ENCODE measurements at places on chromosomes 1 and 21. TPM values are rescaled to one million over a fixed set of nuclear protein-coding genes. Genes with fewer than 3 reads are reported as not detected.

- H3K4me1 ChIP-seq, result no peaks in the 10 kb centered on the region
- H3K27me3 ChIP-seq, result no peaks in the 10 kb centered on the region
- no peak overlapping the region for H3K4me3 ChIP-seq
- no peak for DNase-seq
Measured at GRCh38 chr1:17869815-17870214, 114.7 kb downstream of the ACTL8 start.

- no peak for DNase-seq
- H3K27me3 ChIP-seq, result no peaks in the 10 kb centered on the region
- no peaks in the 10 kb centered on the region for H3K36me3 ChIP-seq
- H3K4me1 ChIP-seq, result peaks cover 23% of the 10 kb centered on the region
Measured at GRCh38 chr1:109793486-109794318, 30.0 kb upstream of the EPS8L3 start.

- H3K4me3 ChIP-seq, result no peak overlapping the region
- H3K27ac ChIP-seq, result peak overlapping the region; percentile 22
- no peaks in the 10 kb centered on the region for H3K36me3 ChIP-seq
- DNase-seq, result no peak
Measured at GRCh38 chr1:31957701-31958674, 19.8 kb upstream of the PTP4A2 start.

DNA sequence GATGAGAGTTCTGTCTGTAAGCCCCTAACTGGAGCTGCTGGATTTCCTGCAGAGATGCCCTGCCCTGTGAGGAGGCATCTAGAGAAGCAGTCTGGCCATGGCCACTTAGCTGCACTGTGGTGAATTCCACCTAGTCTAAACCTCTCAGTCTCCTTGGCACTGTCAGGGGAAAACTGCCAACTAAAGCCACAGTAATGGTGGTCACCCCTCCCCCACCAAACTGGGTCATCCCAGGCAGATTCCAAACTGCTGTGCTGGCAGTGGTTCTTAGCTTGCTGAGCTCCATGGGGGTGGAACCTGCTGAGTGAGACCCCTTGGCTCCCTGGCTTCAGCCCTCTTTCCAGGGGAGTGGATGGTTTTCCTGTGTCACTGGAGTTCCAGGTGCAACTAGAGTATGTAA, 740.6 kb downstream of the RWDD3 start:
- no peaks in the 10 kb centered on the region for H3K36me3 ChIP-seq
- no peak for DNase-seq
- H3K4me3 ChIP-seq, result no peak overlapping the region
- no peaks in the 10 kb centered on the region for H3K27me3 ChIP-seq

DNA sequence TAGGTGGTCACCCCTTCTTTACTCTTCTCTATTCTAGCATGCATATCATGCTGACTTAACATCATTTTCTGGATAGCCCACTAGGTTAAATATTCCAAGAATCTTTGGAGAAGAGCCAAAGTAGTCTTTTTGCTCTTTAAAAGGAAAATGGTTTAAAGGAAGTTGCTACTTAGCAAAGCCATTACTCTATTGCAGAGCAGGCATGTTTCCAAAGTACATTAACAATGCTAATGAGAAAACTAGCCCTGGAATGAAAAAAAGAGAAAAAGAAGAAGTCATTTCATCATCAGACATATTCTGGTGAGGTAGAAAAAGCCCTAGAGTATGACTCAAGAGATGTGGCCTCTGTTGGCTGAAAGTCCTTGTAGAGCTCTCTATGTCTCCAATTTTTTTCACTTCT, 74.0 kb downstream of the NUF2 start:
- DNase-seq, result no peak
- H3K27me3 ChIP-seq, result peaks cover 4% of the 10 kb centered on the region
- H3K4me3 ChIP-seq, result no peak overlapping the region
- H3K36me3 ChIP-seq, result no peaks in the 10 kb centered on the region
- no peak overlapping the region for H3K27ac ChIP-seq

DNA sequence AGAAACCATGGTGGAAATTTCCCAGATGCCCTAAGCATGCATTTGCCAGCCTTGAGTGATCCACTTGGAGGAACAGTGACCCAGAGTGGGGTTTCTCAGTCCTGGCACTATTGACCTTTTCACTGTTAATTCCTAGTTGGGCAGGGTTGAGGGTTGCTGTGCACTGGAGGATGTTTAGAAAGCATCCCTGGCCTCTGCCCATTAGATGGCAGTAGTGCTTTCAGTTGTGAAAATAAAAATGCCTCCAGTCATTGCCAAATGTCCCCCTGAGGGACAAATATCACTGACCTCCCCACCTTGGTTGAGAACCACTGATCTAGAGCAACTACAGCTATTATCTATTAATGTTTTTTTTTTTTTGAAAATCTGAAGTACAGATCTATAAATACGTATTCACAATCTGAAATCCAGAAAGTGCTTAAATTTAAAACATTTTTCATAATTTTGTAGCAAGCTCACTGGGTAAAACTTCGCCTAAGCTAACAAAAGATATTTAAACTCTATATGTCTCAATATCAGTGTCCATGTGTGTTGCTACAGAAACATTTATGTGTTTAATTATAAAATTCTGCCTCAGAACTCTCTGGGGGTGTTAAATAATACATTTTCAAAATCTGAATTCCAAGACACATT, 27.3 kb downstream of the F3 start:
- peaks cover 9% of the 10 kb centered on the region for H3K36me3 ChIP-seq
- no peak overlapping the region for H3K4me3 ChIP-seq
- H3K4me1 ChIP-seq, result peaks cover 21% of the 10 kb centered on the region
- DNase-seq, result peak; percentile 18

DNA sequence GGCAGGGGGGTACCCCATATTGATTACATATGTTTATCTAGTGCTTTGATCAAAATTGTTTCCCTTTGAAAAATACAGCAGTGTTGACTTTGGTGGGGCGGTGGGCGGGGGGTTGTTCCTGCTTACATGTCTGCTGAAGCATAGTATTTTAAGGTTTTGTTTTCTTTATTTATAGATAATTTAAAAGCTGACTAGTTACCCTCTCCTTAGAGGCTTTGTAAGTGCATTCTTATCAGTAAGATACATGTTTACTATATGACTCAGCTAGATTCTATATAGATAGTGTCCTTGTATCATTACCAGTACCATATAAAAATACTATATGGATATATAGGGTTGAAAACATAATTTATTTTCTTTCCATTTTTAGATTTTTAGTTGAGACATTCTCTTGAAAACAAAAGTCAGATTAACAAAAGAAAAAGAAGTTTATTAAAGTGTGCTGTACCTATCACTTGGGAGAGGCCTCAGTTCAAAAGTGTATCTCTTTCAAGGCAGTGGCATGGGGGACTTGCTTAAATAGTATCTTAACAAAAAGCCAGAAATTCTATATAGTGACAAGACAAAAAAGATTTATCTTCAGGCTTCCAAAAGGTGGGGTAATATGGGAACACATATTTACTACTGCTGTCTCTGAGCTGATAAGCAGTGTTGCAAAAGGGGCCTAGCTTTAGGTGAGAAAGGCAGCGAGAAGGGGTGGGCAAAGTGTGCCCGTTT, 79.0 kb downstream of the HS2ST1 start:
- no peak for DNase-seq

DNA sequence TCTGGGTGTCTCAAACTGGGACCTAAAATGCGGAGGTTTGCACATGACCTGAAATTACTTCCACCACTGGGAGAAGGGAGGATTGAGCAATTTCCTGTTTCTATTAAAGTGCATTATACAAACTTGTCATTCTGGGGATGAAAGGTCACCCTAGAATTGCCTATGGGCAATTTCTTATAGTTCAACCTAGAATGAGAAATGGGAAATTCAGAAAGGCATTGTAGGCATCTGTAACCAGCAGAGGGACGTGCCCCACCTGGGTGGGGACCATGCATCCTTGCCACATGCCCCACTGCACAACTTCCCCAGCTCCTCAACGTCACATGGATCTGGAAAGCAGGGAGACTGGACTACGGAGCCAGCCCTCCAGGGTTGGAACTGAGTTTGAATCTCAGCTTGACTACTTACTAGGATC, 47.0 kb downstream of the MRPL39 start:
- peaks cover 2% of the 10 kb centered on the region for H3K4me1 ChIP-seq
- no peak overlapping the region for H3K27ac ChIP-seq
- peaks cover 1% of the 10 kb centered on the region for H3K36me3 ChIP-seq
- H3K27me3 ChIP-seq, result peaks cover 40% of the 10 kb centered on the region

GRCh38 chr1:89946532-89946931, 48.4 kb upstream of the ZNF326 start:
- no peak for DNase-seq
- no peak overlapping the region for H3K27ac ChIP-seq
- no peak overlapping the region for H3K4me3 ChIP-seq
- no peaks in the 10 kb centered on the region for H3K27me3 ChIP-seq

DNA sequence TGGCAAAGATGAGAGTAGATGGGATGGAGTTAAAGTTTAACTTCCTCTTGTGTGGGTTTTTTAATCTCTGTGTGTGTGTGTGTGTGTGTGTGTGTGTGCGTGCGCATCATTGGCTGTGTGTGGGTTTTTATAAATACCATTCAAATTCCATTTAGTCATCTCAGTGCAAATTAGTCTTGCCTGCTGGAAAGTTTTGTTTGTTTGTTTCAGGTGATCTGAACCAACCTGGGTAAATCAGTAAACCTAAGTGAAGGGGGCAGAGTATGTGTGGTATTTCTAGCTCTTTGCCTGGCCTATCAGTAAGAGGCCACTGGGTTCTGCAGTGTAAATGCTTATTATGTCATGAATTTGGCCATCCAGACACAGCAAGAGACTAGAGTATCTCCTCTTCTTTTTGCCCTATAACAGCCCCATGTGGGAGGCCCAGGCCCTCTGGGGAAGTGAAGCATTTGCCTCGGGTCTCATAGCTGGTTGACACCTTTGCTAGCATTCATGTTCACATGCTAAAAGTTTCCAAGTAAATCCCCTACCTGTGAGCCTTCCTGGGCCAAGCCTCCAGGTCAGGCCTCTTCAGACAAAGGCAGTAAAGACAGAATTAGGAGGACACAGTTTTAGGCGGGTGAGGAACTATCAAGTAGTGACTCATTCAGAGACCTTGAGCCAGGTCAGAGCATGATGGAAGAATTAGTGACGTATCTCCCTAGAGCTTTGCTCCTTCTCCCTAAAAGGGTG, 14.7 kb downstream of the INTS3 start:
- peak overlapping the region; percentile 91 for H3K27ac ChIP-seq
- peaks cover 23% of the 10 kb centered on the region for H3K36me3 ChIP-seq
- H3K4me1 ChIP-seq, result peaks cover 33% of the 10 kb centered on the region
- DNase-seq, result no peak
- peak overlapping the region; percentile 40 for H3K4me3 ChIP-seq
- H3K27me3 ChIP-seq, result no peaks in the 10 kb centered on the region

DNA sequence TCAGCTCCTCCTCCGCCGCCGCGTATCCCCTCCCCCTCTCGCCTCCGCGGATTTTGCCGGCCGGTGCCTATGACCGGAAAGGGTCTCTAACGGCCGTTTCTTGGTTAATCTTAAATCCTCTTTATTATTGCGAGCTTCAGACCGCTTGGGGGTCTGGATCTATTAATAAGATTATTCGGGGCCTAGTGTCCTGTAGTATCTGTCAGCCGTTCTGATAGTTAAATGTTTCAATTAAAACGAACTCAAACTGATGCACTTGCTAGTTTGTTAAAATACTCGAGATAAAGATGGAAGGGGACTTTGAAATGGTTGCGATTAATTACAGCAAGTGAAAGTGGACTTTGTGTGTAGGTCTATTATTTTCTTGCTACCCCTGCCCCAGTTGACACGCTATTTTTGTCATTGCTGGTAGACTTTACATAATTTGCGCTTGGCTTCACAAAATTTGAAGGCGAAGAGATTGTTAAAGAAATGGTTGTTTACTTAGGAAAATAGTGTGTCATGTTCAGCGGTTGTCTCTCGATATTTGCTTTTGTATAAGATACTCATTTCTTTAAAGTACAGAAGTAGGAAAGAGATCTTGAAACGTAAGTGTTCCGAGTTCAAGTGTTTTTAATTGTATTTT, 779 bp downstream of the SON start:
- no peaks in the 10 kb centered on the region for H3K27me3 ChIP-seq
- peaks cover 29% of the 10 kb centered on the region for H3K4me1 ChIP-seq
- peaks cover 8% of the 10 kb centered on the region for H3K36me3 ChIP-seq
- peak; percentile 56 for DNase-seq

GRCh38 chr1:224980181-224980580, 50.7 kb downstream of the DNAH14 start:
- DNase-seq, result no peak
- no peak overlapping the region for H3K27ac ChIP-seq
- H3K4me3 ChIP-seq, result no peak overlapping the region
- no peaks in the 10 kb centered on the region for H3K27me3 ChIP-seq

The RXFP4 gene
- total RNA-seq, result not detected

The DIO1 gene
- 1.1 TPM for total RNA-seq

DNA sequence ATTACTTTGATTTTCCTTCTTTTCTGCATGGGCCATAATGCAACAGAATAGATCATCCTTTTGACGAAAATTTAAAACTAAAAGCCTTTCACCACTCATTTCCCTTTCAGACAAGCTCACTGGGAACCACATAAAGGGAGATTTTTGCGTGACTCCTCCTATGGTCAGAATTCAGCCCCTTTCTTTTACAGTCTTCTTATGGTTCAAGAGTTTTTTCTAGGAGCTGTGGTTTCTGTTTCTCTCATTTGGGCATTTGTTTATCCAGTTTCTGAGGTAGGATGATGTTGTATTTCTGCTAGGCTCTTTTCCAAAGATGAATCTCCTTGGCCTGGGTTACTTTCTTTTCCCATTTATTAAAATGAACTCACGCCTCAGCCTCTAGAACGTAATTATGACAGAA, 16.9 kb downstream of the RGS1 start:
- H3K4me3 ChIP-seq, result no peak overlapping the region
- no peak overlapping the region for H3K27ac ChIP-seq
- peaks cover 6% of the 10 kb centered on the region for H3K4me1 ChIP-seq
- H3K36me3 ChIP-seq, result no peaks in the 10 kb centered on the region
- DNase-seq, result no peak

DNA sequence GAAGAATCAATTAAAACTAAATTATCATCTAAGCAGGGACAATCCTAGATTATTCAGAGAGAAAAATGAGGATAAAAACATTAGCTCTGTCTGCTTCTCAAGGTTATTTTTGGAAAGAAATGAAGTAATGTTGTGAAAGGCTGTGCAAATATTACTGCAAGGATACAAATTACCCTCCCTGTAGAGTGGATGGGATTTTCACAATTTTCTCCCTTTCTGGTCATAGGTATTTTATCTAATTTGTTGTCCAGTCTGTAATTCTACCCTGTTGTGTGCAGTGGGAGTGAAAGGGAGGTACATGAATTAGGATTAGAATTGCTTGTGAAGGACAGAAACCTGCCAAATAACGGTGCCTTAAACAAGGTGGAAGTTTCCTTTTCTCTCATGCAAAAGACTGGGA, 54.7 kb downstream of the MAP3K7CL start:
- no peak overlapping the region for H3K4me3 ChIP-seq
- DNase-seq, result no peak
- no peaks in the 10 kb centered on the region for H3K36me3 ChIP-seq
- peaks cover 24% of the 10 kb centered on the region for H3K4me1 ChIP-seq
- H3K27me3 ChIP-seq, result no peaks in the 10 kb centered on the region

GRCh38 chr21:28683982-28684752, 308.5 kb downstream of the LTN1 start:
- H3K4me3 ChIP-seq, result no peak overlapping the region
- no peaks in the 10 kb centered on the region for H3K36me3 ChIP-seq
- no peaks in the 10 kb centered on the region for H3K27me3 ChIP-seq
- no peak for DNase-seq

GRCh38 chr1:202848191-202848542, 37.4 kb downstream of the PCAT6 start:
- H3K36me3 ChIP-seq, result peaks cover 3% of the 10 kb centered on the region
- no peaks in the 10 kb centered on the region for H3K4me1 ChIP-seq
- no peak overlapping the region for H3K4me3 ChIP-seq

Data from progenitor cell of endocrine pancreas (in vitro differentiated cells).